GM23248 (cell line): ENCODE measurements at places on chromosomes 12 and 14.
A peak's percentile ranks its signal among the peaks of the same experiment; 100 is the strongest.

DNA sequence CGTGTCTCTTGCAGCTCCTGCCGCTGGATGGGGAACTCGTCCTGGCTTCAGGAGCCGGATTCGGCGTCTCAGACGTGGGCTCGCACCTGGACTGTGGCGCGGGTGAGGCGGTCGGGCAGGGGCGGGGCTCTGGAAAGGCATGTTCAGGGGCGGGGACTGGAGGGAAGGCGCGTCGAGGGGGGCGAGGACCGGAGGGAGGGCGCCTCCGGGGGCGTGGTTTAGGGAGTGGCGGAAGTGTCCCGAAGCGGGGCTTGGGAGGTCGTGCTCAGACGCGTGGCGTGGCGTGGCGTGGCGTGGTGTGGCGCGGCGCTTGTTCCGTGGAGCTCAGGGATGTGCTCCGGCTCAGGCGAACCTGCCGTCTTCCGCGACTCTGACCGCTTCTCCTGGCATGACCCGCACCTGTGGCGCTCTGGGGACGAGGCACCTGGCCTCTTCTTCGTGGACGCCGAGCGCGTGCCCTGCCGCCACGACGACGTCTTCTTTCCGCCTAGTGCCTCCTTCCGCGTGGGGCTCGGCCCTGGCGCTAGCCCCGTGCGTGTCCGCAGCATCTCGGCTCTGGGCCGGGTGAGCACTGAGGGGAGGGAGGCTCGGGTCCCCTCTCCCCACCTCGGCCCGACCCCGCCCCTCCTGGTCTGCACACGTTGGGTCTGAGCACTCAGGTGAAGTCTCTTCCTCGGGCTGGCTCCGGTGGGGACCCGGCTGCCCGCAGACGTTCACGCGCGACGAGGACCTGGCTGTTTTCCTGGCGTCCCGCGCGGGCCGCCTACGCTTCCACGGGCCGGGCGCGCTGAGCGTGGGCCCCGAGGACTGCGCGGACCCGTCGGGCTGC, 6.2 kb downstream of the AMN start:
- peak; percentile 55 for DNase-seq

GRCh38 chr12:105279460-105280056, 43.6 kb upstream of the APPL2 start:
- peak; percentile 50 for DNase-seq

GRCh38 chr14:22897357-22897756, 14.3 kb downstream of the REM2 start:
- no peak for DNase-seq

DNA sequence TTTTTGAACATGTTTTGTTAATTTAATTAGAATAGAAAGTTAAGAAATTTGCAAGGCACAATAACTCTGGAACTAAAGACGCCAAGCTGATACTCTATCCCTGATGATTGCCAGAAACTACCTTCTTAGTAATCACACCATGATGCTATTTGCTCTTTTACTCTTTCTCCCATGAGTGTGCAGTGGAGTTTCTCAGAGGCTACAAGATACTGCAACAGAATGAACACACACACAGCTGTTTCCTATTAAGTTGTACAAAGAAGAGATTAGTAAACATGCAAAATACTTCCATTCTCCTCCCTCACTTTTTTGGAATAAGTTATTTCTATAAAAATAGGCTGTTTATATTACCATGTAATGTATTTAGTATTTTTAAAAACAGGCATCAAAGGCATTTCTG, 1367.5 kb downstream of the AACS start:
- no peak for DNase-seq

GRCh38 chr12:11827091-11828061, 177.9 kb downstream of the ETV6 start:
- peak; percentile 54 for DNase-seq

- DNase-seq = peak; percentile 21
Measured at GRCh38 chr14:24259282-24260025, 3.5 kb downstream of the TGM1 start.

DNA sequence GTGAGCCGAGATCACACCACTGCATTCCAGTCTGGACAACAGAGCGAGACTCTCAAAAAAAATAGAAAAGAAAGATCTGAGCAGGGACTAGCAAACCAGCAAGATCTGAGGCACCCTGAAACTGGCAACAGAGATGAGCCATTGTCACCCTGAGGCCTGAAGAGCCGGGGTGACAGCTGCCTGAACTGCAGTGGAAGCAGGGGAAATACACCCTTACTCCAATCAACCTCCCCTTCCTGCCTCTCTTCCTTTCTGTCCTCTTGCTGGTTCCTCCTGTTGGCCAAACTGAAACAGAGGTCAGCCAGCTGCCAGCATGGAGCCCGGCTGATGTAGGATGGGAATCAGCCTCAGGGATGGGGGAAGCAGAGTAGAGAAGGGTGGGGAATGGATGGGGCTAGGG, 192.0 kb downstream of the CHST11 start:
- no peak for DNase-seq

DNA sequence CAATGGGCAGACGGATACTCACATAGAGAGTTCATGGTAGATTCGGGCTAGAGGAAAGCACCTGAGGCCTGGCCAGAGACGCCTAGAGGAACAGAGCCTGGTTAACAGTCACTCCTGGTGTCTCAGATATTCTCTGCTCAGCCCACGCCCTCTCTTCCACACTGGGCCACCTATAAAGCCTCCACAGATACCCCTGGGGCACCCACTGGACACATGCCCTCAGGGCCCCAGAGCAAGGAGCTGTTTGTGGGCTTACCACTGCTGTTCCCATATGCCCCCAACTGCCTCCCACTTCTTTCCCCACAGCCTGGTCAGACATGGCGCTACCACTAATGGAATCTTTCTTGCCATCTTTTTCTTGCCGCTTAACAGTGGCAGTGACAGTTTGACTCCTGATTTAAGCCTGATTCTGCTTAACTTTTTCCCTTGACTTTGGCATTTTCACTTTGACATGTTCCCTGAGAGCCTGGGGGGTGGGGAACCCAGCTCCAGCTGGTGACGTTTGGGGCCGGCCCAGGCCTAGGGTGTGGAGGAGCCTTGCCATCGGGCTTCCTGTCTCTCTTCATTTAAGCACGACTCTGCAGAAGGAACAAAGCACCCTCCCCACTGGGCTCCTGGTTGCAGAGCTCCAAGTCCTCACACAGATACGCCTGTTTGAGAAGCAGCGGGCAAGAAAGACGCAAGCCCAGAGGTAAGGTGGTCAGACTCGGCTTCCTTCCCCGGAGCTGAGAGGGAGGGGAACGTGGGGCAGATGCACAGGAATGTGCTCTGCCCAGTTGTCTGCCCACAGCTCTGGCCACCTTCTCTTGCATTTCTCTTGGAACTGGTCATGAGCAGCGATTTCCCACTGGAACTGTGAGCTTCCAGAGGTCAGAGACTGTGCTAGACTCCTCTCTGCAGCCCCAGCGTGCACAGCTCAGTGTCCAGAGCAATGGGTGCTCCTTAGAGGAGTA, at the start of gene CD4:
Gene CD4 (plus strand): TSS at position 557 of the 953 bp plus-strand sequence. CDS start 10,611 bp downstream, outside the sequence.
- no peak for DNase-seq

DNA sequence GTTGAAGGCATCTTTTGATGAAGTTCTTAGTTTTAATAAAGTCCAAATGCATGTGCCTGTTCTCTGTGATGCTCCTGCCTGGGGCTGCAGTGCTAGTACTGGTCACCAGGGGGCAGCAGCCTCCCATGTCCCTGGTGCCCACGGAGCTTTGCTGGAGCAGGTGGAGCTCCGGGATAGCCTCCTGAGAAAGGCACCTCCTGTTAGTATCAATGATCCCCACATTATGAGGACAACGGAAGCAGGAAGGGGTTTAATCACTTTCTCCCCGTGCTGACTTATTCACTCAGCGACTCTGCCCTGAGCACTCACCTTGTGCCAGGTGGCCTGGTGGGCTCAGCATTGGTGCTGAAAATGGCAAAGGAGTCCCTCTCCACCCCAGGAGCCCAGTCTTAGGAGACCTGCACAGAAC, 123.0 kb upstream of the PZP start:
- peak; percentile 63 for DNase-seq

- DNase-seq = peak; percentile 83
Measured at GRCh38 chr14:73153272-73153671, 17.0 kb downstream of the PSEN1 start.

DNA sequence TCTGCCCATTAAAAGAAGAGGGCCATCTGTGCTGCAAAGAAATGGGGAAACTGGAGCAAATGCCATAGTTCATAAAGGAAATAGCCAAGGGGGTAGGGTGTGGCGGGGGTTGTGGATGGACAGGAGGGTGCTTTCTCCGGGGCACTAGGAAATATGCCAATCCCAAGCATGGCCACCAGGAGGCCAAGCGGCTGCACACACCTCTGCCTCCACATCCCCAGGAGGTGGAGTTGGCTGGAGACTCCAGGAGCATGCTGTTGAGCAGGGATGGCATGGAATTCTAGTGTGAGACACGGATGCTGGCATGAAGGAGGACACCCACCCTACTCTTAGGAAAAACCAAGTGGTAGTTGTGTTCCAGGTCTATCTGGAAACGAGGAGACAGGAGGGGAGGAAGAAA, 25.2 kb downstream of the NID2 start:
- DNase-seq = peak; percentile 48

DNA sequence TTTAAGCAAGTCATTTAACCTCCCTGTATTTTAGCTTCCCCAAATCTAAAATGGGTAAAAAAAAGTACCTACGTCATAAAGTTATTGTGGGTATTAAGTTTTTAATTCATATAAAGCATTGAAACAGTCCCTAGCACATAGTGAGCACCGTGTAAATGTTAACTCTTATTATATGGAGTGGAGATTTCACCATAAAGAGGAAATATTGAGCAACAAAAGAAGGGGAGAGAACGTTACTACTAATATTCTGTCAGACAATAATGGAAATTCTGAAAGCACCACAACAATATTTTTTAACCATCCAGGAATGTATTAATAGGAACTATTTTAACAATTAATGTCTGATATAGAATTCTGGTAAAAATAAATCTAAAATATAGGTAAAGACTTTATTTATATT, 7.8 kb upstream of the CD163L1 start:
- no peak for DNase-seq

GRCh38 chr12:62928632-62929031, 6.3 kb downstream of the PPM1H start:
- no peak for DNase-seq

DNA sequence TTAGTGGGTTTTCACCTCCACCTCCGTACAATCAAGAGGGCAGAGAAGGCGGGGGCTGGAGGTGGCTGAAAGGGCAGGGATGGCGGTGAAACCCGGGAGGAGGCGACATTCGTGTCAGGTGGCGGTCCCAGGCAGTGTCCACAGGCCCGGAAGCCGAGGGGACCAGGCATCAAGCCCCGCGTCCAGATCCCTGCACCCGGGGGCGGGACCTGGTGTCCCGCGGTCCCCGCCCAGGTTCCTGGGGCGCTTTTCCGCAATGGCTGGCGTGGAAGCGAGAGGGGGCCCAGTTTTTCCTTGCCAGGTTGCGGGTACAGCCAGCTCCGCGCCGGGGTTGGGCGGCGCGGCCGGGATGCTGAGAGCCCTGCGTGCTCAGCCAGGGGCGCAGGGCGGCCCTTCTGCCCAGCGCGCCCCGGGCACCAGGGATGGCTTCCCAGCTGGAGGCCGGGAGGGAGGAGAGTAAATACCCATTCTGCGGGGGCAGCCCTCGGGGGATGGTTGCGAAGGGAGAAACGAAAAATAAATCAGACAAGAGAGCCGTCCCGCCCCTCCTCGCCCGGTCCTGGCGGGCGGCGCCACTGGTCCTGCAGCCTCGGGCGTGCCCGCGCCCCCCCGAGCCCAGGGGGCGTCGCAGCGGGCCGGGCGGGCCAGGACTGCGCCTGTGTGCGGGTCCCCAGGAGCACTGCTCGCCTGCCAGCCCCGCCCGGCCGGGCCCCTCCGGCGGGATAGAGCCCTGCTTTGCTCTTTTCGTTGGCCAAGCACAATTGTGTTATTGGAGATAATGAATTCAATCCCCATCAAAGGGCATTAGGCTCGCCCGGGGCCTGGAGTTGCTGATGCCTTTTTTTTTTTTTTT, 11.5 kb downstream of the FOXA1 start:
- DNase-seq = no peak
